Naive thymus-derived CD8-positive, alpha-beta T cell (primary cell): ENCODE measurements at places on chromosomes 1 and 21.

DNA sequence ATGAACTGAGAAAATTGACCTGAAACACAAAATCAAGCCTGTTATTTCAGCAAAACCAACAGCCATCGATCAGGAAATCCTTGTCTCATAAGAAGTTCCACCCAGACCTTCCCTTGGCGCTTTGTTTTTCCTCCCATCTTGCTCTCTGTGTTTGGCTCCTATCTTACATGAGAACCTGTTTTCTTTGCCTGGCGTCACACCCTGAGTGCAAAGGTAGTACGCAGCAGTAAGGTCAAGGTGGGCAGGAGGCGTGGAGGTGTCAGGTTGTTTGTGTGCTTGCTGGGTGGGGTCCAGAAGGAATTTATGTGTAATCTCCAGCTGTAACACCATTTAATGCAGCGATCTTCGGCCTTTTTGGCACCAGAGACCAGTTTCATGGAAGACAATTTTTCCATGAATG is 50.5 kb downstream of the C1orf21 start:
- H3K36me3 ChIP-seq = no peaks in the 10 kb centered on the region
- H3K27me3 ChIP-seq = no peaks in the 10 kb centered on the region
- no peak overlapping the region for H3K4me3 ChIP-seq
- DNase-seq = no peak
- H3K27ac ChIP-seq = no peak overlapping the region

DNA sequence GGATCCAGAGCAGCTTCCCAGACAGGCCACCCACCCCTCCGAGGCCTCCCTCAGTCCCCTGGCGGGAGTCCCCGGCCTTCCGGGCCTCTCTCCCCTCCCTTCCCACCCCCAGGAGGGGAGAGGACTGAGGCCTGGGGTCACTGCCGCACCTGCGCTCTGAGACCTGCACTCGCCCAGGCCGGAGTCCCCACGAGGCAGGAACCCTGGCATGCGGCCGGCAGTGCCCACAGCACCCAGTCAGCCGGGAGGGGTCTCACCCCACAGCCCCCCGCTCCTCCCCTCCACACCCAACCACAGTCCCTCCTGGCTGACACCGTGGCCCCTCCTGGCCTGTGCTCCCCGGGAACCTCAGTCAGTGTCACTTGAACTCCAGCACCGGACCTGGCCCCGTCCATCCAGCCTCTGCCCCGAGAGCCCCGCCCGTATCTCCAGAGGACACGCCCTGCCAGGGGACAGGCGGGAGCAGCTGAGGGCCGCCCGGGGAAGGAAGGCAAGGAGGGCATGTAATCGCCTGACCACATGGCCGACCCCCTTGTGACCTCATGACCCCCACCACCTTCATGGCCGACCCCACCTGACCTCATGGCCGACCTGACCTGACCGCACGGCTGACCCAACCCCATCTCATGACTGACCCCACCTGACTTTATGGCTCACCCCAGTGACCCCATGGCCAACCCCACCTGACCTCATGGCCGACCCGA is 28.7 kb upstream of the TTLL10 start:
- no peak overlapping the region for H3K4me3 ChIP-seq
- no peaks in the 10 kb centered on the region for H3K36me3 ChIP-seq
- H3K27ac ChIP-seq = peak overlapping the region; percentile 67
- no peak for DNase-seq
- no peaks in the 10 kb centered on the region for H3K27me3 ChIP-seq
- peaks cover 15% of the 10 kb centered on the region for H3K4me1 ChIP-seq

DNA sequence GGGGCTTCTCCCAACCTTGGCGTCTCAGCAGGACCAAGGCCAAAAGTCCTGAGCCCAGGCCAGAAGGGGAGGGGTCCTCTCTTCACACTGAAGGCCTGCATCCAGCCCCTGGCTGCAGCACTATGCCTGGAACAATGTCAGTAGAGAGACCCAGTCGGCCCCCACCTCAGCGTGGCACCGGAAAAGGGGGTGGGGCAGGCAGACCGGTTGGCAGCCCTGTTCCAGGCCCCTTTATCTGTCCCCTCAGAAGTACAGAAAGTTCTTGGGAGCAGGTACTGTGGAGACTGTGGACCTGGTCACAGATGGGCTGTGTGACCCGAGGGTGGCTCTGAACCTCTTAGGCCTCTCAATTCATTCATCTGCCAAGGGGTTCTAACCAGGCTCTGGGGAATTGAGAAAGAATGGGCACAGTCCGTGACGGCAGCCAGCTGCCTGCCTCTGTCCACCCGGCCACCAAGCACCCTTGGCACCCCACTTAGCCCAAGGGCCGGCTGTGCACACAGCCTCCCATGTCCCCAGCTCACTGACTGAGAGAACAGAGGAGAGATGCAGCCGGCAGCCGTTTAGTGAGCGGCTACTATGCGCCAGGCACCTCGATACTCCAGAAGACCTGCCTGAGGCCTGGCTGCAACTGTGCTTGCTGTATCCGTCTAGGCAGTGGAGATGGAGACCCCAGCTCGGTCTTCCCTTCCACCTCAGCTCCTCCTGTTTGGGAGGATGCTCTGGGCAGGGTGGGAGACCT is 23.9 kb downstream of the RUNX3 start:
- H3K27ac ChIP-seq = peak overlapping the region; percentile 73
- no peaks in the 10 kb centered on the region for H3K27me3 ChIP-seq
- H3K4me1 ChIP-seq = peaks cover 17% of the 10 kb centered on the region
- no peak for DNase-seq
- no peak overlapping the region for H3K4me3 ChIP-seq

- DNase-seq = peak; percentile 32
- no peaks in the 10 kb centered on the region for H3K36me3 ChIP-seq
- H3K27ac ChIP-seq = no peak overlapping the region
- peaks cover 2% of the 10 kb centered on the region for H3K4me1 ChIP-seq
- no peak overlapping the region for H3K4me3 ChIP-seq
- peaks cover 11% of the 10 kb centered on the region for H3K27me3 ChIP-seq
These were observed 99.4 kb downstream of the KCNJ15 start for GRCh38 chr21:38355992-38356781.

DNA sequence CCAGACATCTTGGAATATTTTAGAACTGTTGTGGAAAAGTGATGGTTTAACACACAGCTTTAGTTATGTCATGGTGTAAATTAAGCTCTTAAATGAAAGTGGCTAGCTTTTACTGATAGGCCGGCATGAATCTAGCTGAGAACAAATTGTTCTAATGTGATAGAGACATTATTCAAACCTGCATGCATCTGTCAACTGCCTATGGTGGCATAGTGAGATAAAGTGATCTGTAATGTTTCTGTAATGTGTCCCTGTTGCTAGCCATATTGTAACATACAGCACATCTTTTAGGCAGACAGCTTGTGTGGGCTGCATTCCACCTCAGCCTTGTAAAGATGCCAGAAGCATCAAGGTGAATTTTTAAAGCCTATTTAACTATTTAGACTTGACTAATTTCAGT is 16.0 kb downstream of the LRIG2 start:
- no peak overlapping the region for H3K4me3 ChIP-seq

DNA sequence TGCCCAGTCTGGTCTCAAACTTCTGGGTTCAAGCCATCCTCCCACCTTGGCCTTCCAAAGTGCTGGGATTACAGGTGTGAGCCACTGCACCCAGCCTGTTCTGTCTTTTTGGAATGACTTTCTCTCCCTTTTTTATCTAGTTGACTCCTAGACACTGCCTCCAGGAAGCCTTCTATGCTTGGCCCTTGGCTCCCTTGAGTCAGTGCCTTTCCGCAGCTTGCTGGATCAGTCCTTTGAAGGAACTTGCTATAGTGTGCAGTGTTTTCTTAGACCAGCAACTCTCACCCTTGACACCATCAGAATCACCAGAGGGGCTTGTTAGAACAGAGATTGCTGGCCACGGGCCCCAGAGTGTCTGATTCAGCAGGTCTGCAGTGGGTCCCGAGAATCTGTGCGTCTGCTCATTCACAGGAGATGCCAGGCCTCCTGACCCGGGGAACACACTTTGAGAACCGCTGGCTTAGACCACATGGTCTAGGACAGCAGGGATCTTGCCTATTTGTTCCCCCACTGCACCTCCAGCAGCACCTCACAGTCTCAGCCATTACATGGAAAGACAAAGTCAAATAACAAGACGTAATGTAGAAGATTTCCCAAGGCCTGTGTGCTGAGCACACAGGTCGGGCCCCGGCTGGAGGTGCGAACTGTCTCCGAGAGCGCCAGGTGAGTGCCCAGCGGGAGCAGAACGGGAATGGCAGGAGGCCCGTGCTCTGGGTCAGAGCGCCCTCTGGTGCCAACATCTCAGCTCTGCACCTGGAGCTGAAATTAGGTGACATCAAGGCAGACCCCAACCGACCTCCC is 27.4 kb upstream of the CTPS1 start:
- no peak overlapping the region for H3K4me3 ChIP-seq
- no peak overlapping the region for H3K27ac ChIP-seq
- peaks cover 30% of the 10 kb centered on the region for H3K27me3 ChIP-seq

DNA sequence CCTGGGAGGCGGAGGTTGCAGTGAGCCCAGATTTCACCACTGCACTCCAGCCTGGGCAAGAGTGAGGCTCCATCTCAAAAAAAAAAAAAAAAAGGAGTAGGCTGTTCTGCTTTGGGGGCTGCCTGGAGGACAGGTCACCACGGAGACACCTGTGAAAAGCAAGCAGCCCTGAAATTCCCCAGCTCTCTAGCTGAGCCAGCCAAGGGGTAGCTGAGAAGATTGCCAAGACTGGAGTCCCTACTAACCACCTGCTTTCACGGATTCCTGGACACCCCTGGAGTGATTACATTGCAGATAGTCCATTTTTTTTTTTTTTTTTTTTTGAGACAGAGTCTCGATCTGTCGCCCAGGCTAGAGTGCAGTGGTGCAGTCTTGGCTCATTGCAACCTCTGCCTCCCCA is 12.5 kb downstream of the GPX7 start:
- H3K27ac ChIP-seq = no peak overlapping the region
- H3K4me1 ChIP-seq = peaks cover 28% of the 10 kb centered on the region
- DNase-seq = no peak

GRCh38 chr1:243270097-243270864 is 14.4 kb downstream of the SDCCAG8 start:
- no peak for DNase-seq
- H3K4me1 ChIP-seq = peaks cover 30% of the 10 kb centered on the region
- peaks cover 10% of the 10 kb centered on the region for H3K36me3 ChIP-seq
- no peak overlapping the region for H3K27ac ChIP-seq
- no peaks in the 10 kb centered on the region for H3K27me3 ChIP-seq
- H3K4me3 ChIP-seq = no peak overlapping the region

- peaks cover 2% of the 10 kb centered on the region for H3K36me3 ChIP-seq
- no peaks in the 10 kb centered on the region for H3K4me1 ChIP-seq
- H3K4me3 ChIP-seq = no peak overlapping the region
- no peak overlapping the region for H3K27ac ChIP-seq
- H3K27me3 ChIP-seq = peaks cover 14% of the 10 kb centered on the region
- DNase-seq = no peak
These were observed 10.4 kb upstream of the CDK18 start for GRCh38 chr1:205494115-205494514.

GRCh38 chr1:229354226-229354625 is 11.4 kb upstream of the CCSAP start:
- no peaks in the 10 kb centered on the region for H3K4me1 ChIP-seq
- H3K27me3 ChIP-seq = peaks cover 10% of the 10 kb centered on the region
- H3K36me3 ChIP-seq = no peaks in the 10 kb centered on the region
- no peak overlapping the region for H3K4me3 ChIP-seq
- no peak overlapping the region for H3K27ac ChIP-seq

- H3K4me1 ChIP-seq = peaks cover 3% of the 10 kb centered on the region
- no peak for DNase-seq
- H3K27me3 ChIP-seq = no peaks in the 10 kb centered on the region
- H3K27ac ChIP-seq = no peak overlapping the region
These were observed 142.7 kb upstream of the SYT6 start for GRCh38 chr1:114296413-114296812.

GRCh38 chr1:11616766-11617165 is 37.5 kb downstream of the FBXO2 start:
- no peak overlapping the region for H3K27ac ChIP-seq
- H3K27me3 ChIP-seq = peaks cover 20% of the 10 kb centered on the region
- H3K36me3 ChIP-seq = no peaks in the 10 kb centered on the region
- no peaks in the 10 kb centered on the region for H3K4me1 ChIP-seq

- H3K27me3 ChIP-seq = peaks cover 15% of the 10 kb centered on the region
- no peak overlapping the region for H3K4me3 ChIP-seq
- H3K36me3 ChIP-seq = no peaks in the 10 kb centered on the region
These were observed 24.5 kb upstream of the PALMD start for GRCh38 chr1:99621340-99621901.

DNA sequence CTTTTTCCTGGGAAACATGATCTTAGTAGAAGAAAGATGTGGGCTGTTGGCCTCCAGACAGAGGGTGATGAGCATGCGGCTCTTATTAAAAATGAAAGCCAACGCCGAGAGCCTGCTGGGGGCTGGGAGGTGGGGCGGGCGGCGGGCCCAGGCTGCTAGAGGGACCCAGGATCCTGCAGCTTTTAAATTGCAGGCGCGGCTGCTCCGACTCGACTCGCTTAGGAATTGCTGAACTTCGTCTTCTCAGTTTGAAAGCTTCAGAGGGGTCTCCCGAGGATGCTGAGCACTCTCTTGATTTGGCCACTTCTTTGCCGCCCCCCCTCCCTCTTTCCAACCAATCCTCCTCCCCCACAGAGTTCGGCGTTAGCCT is 1.2 kb downstream of the AGPAT3 start:
- H3K36me3 ChIP-seq = no peaks in the 10 kb centered on the region
- H3K27ac ChIP-seq = peak overlapping the region; percentile 94
- peak overlapping the region; percentile 83 for H3K4me3 ChIP-seq
- H3K4me1 ChIP-seq = peaks cover 49% of the 10 kb centered on the region
- H3K27me3 ChIP-seq = no peaks in the 10 kb centered on the region

DNA sequence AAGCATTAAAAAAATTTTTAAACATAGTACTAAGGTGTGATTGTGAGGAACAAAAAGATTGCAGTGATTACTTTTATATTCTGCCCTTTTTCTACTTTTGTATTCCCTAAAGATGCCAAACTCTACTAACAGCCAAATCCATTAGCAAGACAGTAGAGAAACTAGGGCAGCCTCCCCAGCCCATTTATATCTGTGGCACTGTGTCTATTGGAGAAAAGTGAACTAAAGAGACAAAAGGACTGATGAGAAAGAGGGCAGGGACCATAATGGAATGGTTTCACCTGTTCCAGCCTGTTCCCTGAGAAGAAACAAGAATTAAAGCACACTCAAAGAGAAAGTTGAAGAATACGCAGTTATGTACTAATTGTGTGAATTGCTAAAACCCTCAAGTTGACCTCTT is 56.6 kb downstream of the ATG4C start:
- no peak overlapping the region for H3K4me3 ChIP-seq
- peaks cover 5% of the 10 kb centered on the region for H3K36me3 ChIP-seq
- H3K4me1 ChIP-seq = no peaks in the 10 kb centered on the region
- DNase-seq = no peak
- H3K27me3 ChIP-seq = no peaks in the 10 kb centered on the region
- no peak overlapping the region for H3K27ac ChIP-seq

DNA sequence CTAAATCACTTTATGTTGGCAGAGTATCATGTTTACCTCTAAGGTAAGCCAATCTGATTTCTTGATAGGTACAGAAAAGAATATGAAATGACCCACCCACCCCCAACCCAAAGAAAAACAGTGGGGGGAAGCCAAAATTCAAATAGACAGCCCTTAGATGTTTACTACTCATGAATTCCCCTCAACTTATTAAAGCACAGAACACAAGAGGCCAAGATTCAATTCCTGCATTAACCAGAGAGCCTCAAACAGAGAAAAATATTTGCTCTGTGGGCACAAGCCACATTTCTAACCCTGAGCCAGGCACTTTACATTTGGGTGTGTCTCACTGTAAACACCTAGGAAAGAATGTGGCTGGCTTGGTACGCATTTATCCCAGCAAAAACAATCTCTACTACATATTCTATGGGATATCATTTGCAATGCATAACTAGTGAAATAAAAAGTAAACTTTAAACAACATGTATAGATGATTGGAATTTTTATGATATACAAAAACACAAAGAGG is 84.3 kb downstream of the PTPN14 start:
- peaks cover 6% of the 10 kb centered on the region for H3K27me3 ChIP-seq
- no peak overlapping the region for H3K27ac ChIP-seq
- no peak for DNase-seq
- no peak overlapping the region for H3K4me3 ChIP-seq
- H3K36me3 ChIP-seq = no peaks in the 10 kb centered on the region
